ENCODE measurements at places on chromosomes 7 and 10. TPM values are rescaled to one million over a fixed set of nuclear protein-coding genes. Genes with fewer than 3 reads are reported as not detected.

GRCh38 chr10:110859206-110859972 lies 12.3 kb upstream of the PDCD4 start:
- H3K36me3 ChIP-seq, result no peaks in the 10 kb centered on the region
- H3K4me1 ChIP-seq, result no peaks in the 10 kb centered on the region
- DNase-seq, result no peak
- H3K27ac ChIP-seq, result no peak overlapping the region

GRCh38 chr7:99805641-99806040 lies 21.7 kb upstream of the CYP3A4 start:
- H3K27me3 ChIP-seq, result no peaks in the 10 kb centered on the region
- no peak for DNase-seq
- no peaks in the 10 kb centered on the region for H3K36me3 ChIP-seq
- H3K4me3 ChIP-seq, result no peak overlapping the region

GRCh38 chr7:28024786-28025334 lies 155.7 kb downstream of the JAZF1 start:
- no peaks in the 10 kb centered on the region for H3K27me3 ChIP-seq
- no peak for DNase-seq

- no peak overlapping the region for H3K27ac ChIP-seq
- no peaks in the 10 kb centered on the region for H3K36me3 ChIP-seq
- H3K27me3 ChIP-seq, result no peaks in the 10 kb centered on the region
- DNase-seq, result no peak
- H3K4me1 ChIP-seq, result peaks cover 15% of the 10 kb centered on the region
These were observed 49.6 kb upstream of the COBL start for GRCh38 chr7:51366172-51366728.

SUN3 gene
- not detected for polyA plus RNA-seq

KLF14 gene
- polyA plus RNA-seq, result 0.02 TPM

TBX20 gene
- polyA plus RNA-seq, result 0.08 TPM

C1QL3 gene
- 1.8 TPM for polyA plus RNA-seq

SPAM1 gene
- not detected for polyA plus RNA-seq

All from H1 (cell line).